ENCODE measurements at places on chromosomes 4 and X.

DNA sequence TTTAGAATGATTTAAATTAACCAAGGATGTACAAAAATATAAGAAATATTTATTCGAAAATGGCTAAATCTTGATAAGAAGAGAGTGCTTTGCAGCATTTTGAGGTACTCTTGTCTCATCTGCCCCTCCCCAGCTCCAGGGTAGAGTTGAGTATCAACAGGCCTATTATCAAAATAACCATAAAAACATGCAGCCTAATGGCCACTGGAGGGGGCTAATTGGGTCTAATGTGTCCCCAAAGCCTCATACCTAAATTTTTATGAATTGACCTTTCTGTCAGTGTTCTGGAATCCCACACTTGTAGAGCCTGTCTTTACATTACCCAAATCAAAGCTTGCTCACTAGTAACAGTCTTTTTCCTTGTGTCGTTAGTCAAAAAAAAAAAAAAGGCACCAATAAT lies 544.9 kb upstream of the CPXCR1 start:
- no peak for DNase-seq

DNA sequence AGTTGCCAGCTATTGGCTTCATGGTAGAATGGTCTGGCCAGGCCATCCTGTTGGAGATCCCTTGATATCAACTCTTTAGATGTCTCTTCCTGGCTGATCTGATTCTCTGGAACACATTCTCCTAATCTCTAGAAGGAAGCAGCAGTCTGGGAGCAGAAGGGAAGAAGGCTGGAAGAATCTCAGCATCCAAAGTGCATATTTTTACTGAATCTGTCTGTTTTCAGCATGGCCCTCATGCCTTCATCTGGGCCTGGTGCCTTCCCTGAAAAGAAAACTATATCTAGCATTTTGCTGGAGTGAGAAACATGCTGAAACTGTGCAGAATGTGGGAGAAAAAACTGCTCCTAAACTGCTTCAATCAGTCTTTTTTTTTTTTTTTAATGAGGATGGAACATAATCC lies 148.7 kb downstream of the REPS2 start:
- DNase-seq, result no peak

DNA sequence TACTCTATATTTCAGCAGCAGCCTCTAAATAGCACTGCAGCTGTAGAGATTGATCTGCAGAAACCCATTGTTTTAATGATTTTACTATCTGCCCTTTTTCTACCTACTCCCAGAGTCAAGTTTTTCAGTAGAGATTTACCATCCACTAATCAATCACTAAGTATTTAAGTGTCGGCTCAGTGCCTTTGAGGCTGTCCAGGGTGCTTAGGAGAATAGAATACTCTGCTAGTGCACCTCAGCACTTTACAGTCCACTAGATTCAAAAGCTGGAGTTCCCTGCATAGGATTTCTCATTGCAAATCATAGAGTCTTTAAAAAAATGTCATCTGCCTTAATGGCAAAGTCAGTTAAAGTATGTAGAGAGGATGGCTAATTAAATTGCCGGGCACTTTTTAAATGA lies 29.6 kb upstream of the ANAPC4 start:
- no peak for DNase-seq

GRCh38 chr4:155433636-155434360 lies 57.0 kb upstream of the MAP9 start:
- no peak for DNase-seq

GRCh38 chrX:45077748-45078424 lies 122.8 kb downstream of the DIPK2B start:
- DNase-seq, result no peak

DNA sequence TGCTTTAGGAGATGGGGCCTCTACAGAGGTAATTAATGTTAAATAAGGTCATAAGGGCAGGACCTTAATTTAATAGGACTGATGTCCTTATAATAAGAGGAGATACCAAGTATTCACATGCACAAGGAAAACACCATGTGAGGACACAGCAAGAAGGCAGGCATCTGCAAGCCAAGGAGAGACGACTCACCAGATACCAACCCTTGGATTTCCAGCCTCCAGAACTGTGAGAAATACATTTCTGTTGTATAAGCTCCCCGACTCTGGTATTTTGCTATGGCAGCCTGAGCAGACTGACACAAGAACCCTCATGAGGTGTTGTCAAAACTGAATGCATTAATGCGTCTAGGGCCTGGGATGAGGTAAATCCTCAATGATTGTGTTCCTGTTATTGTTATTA lies 56.2 kb upstream of the MAPK10 start:
- DNase-seq, result no peak

- no peak for DNase-seq
Measured at GRCh38 chr4:52051615-52052474, 741 bp downstream of the SPATA18 start.

GRCh38 chr4:143531788-143532491 lies 18.4 kb downstream of the SMARCA5 start:
- no peak for DNase-seq

DNA sequence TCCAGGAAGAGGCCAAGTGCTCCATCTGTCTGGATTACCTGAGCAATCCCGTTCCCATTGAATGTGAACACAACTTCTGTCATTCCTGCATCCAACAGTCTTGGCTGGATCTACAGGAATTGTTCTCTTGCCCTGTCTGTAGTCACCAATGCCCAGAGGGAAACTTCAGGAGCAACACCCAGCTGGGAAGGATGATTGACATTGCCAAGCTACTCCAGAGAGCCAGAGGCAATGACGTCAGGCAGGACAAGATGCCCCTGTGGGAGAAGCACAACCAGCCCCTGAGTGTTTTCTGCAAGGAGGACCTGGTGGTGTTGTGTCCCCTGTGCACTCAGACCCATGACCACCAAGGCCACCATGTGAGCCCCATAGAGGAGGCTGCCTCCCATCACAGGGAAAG lies 21.3 kb upstream of the TRIM60 start:
- no peak for DNase-seq

GRCh38 chrX:143632625-143633410 lies 3.1 kb downstream of the SLITRK4 start:
- no peak for DNase-seq

DNA sequence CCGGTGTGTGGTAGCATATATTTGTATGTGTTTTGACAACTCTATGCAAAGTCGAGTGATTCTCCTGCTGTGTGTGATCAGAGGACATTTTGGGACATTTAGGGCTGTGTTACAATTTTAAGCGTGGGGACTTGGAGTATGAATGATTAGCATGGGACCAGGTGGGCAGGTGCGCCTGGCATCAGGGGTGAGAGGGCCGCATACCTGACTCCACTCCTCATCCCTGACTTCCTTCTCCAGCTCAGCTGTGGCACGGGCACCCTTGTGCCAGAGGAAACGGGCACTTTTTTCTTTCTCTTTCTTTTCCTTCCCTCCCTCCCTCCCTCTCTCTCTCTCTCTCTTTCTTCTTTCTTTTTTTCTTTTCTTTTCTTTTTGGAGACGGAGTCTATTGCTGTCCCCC lies 15.7 kb upstream of the PLCXD1 start:
- DNase-seq, result no peak

GRCh38 chrX:108312011-108312410 lies 126.2 kb downstream of the COL4A6 start:
- no peak for DNase-seq

DNA sequence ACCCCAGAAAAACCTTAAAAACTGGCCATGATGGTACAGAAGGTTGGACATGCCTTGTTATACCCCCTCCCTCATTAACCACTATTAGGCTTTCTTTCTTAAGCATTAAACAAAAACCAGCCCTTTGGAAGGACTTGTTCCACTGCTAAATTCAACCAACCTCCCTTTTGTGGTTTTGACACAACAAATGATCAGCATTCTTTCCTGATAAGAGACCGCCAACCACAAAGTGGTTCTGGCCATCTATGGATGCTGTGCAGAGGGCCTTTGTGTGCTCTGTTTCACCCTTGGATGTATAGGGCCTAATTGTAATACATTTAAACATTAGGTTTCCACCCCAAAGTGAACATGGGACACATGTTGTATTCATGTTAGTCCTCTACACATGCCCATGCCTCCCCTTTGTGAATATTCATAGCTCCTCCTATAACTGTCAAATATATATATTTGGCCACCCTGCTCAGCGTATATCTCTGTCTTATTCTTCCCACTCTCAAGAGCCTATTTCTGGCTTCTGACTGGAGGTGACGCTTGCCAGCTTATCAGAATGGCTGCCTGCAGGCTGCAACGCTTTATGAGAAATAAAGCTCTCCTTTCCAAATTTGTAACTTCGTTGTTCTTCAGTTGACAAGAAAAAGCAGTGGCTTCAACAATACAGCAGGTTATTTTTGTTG lies 126.6 kb downstream of the NPNT start:
- DNase-seq, result no peak

- no peak for DNase-seq
Measured at GRCh38 chrX:125507119-125507518, 187.4 kb downstream of the TEX13C start.

- no peak for DNase-seq
Measured at GRCh38 chr4:32169841-32170240, 1449.7 kb downstream of the PCDH7 start.

DNA sequence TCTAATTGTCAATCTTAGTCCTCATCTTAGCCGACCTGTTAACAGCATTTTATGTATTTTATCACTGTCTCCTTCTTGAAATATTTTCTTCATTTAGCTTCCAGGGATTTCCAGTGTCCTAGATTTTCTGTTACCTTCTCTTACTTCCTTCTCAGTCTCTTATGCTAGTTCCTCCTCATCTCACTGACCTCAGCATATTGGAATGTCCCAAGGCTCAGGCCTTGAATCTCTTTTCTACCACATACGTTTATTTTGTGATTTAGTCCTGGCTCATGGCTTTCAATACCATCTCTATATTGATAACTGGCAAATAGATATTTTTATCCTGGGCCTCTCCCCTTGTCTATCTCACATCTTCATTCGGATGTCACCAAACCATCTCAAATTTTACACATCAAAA lies 61.1 kb downstream of the IQCM start:
- no peak for DNase-seq

GRCh38 chr4:33437406-33437805 lies 2717.2 kb downstream of the PCDH7 start:
- no peak for DNase-seq

- no peak for DNase-seq
Measured at GRCh38 chr4:110540581-110540980, 64.6 kb downstream of the ENPEP start.

Measured in stimulated activated CD4-positive, alpha-beta T cell treated with anti-CD3 and anti-CD28 coated beads, Interleukin-15, amount 100 ng/mL, for 1 hour (primary cell).